ENCODE measurements at places on chromosomes 16 and 17. TPM values are rescaled to one million over a fixed set of nuclear protein-coding genes. Genes with fewer than 3 reads are reported as not detected.

GRCh38 chr16:66605979-66606751, 1.7 kb downstream of the CMTM3 start:
- no peak for DNase-seq

- no peak for DNase-seq
Observed at GRCh38 chr16:86663685-86664521, 85.6 kb downstream of the FOXL1 start.

GRCh38 chr17:76243826-76244679, 3.8 kb upstream of the RNF157 start:
- DNase-seq: no peak

- DNase-seq: no peak
Observed at GRCh38 chr17:39151943-39152818, 744 bp upstream of the PLXDC1 start.

- DNase-seq: no peak
Observed at GRCh38 chr16:81838794-81839193, 59.7 kb downstream of the PLCG2 start.

- DNase-seq: no peak
Observed at GRCh38 chr17:58702045-58702476, 9.7 kb downstream of the RAD51C start.

DNA sequence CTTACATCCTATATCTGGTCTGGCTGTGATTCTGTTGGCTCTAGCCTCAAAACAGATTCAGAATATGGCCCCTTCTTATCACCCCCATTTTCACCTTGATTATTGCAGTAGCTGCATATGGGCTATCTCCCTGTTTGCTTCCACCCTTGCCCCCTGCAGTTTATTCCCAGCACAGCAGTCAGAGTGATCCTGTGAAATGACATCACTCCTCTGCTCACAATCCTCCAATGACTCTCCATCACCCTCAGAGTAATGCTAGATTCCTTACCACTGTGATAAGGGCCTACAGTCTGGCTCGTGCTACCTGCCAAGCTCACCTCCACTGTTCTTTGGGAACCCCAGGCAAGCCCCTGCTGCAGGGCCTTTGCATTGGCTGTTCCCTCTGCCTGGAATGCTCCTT, 92.5 kb downstream of the ASIC2 start:
- peak; percentile 56 for DNase-seq

GRCh38 chr16:69941251-69942098, 9.7 kb upstream of the CLEC18A start:
- no peak for DNase-seq

DNA sequence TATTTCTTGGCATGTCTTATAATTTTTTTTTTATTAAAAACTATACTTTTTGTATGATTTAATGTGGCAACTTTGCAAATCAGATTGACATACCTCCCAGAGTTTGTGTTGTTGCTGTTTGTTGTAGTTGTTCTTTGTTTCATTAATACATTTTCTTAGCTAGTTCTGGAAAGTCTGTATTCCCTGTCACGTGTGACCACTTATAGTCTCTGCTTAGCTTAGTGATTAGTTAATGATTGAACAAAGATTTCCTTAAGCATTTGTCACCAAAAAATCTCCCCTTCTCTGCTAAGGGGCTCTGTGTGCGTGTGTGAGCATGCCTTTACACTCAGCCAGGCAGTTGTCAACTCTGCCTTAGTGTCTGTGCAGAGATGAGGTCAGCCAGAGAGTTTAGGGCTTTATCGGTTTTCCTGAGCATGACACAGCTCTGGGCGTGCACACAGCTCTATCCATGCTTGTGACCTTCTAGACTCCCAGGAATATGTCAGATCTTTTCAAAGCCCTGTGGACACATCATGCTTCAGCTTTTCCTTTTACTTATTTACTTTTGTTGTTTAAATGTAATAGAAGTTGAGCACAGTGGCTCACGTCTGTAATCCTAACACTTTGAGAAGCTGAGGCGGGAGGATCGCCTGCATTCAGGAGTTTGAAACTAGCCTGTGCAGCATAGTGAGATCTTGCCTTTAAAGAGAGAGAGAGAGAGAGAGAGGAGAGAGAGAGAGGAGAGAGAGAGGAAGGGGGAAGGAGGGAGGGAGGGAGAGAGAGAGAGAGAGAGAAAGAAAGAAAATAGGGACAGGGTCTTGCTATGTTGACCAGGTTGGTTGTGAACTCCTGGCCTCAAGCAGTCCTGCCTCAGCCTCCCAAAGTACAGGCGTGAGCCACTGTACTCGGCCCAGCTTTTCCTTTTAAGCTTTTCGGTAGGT, 21.9 kb downstream of the DNAI2 start:
- DNase-seq: no peak

GRCh38 chr16:78761427-78761826, 662.0 kb downstream of the WWOX start:
- no peak for DNase-seq

- DNase-seq: peak; percentile 93
Observed at GRCh38 chr17:7929158-7930023, at the start of gene KCNAB3. Gene KCNAB3 (minus strand): TSS chr17:7929856. CDS start chr17:7929435, 421 bp downstream.

- DNase-seq: no peak
Observed at GRCh38 chr16:77289331-77289809, 90.2 kb downstream of the SYCE1L start.

DNA sequence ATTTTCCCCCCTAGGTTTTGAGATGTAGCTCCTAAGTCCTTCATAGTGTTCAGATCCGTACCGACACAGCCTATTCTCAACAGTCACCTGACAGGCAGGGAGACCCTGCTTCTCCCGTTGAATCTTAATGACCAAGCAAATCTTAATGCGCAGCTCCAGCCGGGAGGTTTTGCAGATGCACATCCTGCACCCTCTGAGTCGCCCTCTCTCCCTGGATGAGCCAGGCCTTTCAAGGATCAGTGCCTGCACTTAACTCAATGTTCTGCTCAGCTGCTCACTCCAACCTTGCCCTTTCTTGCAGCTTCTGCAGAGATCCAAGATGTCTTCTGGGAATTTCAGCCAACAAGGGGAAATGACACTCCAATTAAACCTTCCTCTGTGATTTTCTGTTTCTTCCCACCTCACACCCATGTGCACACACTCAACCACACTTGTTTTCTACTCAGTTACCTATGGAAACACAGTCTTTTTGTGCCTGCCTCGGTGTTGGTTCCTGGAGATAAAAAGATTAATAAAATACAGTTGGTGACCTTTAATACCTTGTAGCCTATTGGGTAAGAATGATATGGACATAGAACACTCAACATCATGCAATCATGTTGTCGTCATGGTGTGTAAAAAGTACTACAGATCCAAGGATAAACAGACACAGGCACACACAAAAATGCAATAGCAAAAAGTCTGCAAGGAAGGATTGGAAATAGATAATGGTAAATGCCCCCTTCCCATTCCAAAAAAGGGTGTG, 76.9 kb upstream of the DYNLRB2 start:
- DNase-seq: no peak

The CD300A gene
- 0.37 TPM for polyA plus RNA-seq

The SLC5A10 gene
- not detected for polyA plus RNA-seq

The CALB2 gene
- polyA plus RNA-seq: 3.7 TPM

The OR1F1 gene
- not detected for polyA plus RNA-seq

The FOXL1 gene
- not detected for polyA plus RNA-seq

The TAT gene
- polyA plus RNA-seq: 0.19 TPM

The NOMO2 gene
- 58.7 TPM for polyA plus RNA-seq

The NOD2 gene
- 0.12 TPM for polyA plus RNA-seq
